Activated CD8-positive, alpha-beta memory T cell treated with anti-CD3 and anti-CD28 coated beads for 24 hours (primary cell): ENCODE measurements at places on chromosomes 12 and 14.

DNA sequence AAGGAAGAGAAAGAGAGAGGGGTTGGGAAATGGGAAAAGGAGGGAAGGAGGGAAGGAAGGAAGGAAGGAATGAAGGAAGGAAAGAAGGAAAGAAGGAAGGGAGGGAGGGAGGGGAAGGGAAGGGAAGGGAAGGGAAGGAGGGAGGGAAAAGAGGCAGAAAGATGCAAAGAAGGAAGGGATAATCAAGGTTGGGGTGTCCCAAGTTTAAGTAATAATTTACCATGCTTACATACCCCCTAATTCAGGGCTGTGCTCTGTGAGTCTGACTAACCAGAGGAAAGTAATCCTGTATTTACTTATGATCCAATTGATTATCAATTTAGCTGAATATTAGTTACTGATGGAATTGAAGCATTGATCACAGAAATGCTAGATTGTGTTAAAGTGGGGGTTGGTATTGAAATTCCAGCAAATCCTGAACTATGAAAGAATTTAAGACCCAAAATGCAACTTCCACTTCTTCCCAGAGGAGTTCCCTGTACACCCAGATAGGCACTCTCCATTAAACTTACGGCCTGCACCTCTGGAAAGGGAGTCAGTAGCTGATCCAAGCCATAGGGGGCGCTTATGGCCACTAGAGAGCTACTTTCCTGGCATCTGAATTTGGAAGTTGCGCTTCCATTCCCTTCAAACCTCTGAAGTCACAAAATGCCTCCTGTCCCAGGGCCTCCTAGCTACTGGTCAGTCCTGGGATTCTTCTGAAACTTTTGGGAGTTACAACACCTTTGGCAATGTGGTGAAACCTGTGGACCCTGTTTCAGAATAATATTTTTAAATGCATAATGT, 162.7 kb upstream of the PWP1 start:
- DNase-seq = peak; percentile 17

DNA sequence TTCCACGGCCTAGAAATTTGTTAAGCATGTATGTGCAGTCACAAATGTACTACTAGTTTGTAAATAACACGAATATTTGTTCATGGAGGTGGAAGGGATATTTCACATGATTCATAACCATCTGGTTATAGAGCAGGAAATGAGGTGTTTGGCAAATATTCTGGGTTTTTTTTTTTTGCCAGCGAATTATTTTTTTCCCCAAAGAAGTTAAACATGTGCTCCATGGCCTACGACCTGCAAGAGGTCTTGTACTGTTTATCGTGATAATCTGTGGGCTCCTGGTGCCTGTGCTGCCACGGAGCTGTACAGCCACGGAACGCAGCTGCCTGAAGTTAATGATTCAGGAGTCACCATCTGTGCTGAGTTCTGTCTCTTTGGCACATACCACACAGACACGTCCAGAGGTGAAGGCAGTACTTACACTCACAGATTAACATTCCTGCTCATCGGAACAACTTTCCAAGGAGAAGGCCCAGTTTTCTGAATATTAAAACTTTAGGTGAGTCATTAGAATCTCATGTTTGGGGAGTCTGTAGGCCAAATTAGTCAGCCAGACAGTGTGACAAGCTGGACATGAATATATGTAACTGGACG, 156.3 kb downstream of the TMX1 start:
- DNase-seq = no peak

GRCh38 chr12:49244176-49244575, 20.7 kb upstream of the TUBA1C start:
- no peak for DNase-seq

GRCh38 chr12:94244165-94245133, 96.1 kb downstream of the PLXNC1 start:
- peak; percentile 73 for DNase-seq

DNA sequence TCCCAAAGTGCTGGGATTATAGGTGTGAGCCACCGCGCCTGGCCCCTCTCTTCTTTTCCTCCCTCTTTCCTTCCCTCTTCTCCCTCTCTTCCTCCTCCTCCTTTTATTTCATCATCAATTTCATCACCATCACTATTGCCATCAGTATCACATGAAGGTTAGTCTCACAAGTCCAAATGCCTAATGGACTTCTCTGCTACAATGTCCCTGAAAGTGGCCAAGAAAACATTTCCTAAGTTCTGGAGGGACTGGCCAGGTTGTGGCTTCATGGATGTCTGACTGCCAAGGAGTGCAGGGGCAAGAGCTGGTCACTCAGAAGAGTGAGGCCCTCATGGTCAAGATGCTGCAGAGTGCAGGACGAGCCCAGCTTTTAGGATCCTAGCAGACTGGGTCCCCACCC, 97.6 kb downstream of the SYNE3 start:
- DNase-seq = no peak

DNA sequence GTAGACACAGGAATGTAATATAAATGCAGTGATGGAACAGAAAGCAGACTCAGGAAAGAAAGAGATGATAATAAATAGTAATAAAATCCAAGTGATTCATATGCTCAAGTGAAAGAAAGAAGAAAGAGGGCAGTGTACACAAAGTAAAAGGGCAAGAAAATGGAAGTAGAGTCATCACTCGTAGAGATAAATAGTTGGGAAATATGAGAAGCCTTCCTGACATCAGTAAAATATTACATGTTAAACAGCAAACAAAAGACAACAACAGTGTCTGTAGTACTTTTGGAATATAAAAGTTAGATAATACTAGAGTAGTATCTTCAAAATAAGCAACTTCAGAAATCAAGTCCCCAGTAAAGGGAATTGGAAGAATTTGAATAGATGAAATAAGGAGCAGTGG, 412.3 kb downstream of the RAD51B start:
- no peak for DNase-seq

DNA sequence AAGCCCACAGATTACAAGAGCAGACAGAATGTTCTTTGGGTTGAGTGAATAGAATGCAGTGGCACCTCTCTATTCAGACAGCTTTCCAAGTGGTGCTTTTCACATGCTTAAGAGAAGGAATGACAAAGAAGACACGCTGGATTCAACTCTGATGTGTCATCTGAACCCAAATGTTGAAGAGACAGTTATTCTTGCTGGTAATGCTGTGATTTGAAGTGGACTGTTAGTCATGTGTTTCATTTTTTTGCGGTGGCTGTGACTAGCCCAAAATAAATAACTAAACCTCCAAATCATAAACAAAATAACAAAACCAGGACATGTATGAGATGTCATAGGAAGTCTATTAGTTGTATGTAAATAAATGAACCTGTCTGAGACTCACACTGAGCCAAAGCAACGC, 391.8 kb upstream of the PRICKLE1 start:
- no peak for DNase-seq

DNA sequence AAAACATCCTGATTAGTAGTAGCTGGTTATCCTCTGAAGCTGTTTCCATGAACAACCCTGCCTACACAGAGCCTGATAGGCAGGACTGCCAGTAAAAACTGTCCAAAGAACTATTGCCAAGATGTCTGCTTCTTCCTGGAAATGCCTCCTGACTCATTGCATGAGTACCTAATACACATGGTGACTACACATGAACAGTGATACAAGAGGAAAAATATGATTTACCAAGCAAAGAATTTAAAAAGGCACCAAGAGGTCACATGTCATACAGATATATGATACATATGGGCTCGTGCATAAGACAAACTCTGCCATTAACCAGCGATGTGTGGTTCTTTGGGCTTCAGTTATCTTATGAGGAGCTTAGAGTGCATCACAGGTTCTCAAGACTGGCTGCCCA, 552.3 kb downstream of the SLC16A7 start:
- no peak for DNase-seq

- no peak for DNase-seq
These were observed 104.3 kb downstream of the DUSP6 start for GRCh38 chr12:89247967-89248366.

DNA sequence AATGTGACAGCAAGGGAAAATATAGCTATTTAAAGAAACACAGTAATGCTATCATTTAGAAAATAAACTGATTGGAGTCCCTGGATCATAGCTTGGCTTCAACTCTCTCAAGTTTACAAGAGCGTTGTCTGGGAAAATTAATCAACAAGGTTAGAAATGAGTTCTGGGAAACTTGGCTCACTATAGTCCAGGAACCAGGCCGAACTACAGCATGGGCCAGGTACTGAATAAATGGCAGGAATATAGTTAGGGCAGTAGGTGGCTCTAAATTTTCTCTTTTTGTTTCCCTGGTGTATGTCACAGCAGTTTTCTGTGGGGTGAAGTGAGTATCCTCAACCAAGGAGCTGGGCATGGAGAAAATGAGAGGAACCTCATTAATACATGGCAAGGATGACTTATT, 72.4 kb downstream of the PLBD1 start:
- no peak for DNase-seq

- DNase-seq = no peak
These were observed 39.0 kb upstream of the SFSWAP start for GRCh38 chr12:131671871-131672270.

- DNase-seq = no peak
These were observed 8.7 kb downstream of the DRAM1 start for GRCh38 chr12:101885912-101886561.

DNA sequence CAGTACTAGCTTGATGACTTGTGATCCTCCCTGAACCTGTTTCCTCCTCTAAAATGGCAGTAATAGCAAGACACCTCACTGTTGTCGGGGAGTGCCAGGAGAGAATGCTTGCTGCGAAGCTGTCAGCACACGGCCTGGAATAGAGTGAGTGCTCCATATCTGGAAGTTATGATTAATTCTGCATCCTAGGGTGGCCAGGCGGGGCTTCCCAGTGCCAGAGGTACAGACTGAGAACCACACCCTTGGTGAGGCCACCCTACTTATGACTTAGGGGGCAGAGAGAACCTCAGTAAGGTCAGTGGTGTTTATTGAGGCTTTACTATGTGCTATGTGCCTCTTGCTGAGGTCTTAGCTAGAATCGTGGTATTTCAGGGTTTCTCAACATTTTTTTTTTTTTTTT, 20.1 kb downstream of the MORN3 start:
- DNase-seq = no peak

DNA sequence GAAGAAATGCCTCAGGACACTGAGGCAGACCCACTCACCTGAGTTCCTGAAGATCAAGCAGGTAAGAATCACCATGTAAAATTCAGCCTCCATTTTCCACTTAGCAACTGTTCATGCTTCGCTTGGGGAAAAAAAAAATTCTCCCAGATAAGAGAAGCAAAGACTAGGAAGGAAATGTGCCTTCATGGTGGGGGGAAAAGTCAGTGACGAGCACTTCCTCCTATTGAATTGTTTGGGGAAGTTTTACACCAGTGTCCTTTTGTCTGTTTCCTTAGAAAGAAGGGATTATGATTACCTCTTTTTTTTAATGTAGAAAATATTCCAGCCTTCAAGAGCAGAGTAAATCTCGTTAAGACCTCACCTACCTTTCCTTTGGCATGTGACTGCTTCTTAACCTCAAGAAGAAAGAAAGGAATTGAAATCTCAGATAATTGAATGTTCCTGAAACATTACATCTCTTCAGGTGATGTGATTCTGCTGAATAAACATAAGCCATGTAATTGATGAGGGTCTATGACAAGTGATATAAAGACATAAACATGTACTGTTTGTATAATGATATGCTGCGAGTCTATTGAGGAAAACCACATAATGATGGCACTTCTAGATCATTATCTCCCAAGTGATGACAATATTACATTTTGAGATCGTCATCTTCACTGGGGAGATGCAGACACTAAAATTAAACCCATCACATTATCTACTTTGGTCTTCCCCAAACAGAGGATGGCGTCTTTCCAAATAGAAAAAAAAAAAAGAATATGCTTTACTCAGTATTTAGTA, at the start of gene PTPRB:
Gene PTPRB (minus strand): TSS at position 127 of the 783 bp plus-strand sequence. CDS start 34 bp downstream, at position 93.
- DNase-seq = no peak

- DNase-seq = no peak
These were observed 46.9 kb downstream of the ATXN7L3B start for GRCh38 chr12:74584483-74585062.

GRCh38 chr12:46267825-46268582, 839 bp downstream of the SLC38A1 start:
- DNase-seq = no peak

DNA sequence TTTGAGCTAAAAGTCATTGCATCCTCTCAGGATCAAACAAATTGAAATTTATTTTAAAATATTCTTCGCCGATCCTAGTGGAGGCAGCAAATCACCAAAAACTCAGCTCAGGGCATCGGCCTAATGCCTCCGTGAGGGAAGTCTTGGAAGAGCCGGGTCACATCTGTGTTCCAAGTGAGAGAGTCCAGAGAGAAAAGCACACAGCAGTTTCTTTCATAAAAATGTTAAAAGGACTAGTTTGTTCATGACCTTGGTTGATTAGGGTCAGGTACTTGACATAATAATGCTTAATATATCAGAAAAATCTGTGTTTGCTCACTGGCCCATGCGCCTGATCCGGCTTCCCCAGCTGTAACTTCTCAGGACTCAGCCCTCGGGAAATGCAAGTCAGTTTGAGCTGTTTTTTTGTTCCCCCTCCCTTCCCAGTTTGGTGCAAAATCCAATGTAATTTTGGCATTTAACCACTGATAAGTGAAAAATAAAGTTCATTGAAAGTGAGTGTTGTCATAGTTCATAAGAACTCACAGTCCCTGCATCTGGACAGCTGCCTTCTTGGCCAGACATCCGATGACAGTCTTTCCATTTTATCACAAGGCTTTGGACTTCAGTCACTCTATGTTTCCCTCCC, 161.7 kb downstream of the CAND1 start:
- DNase-seq = no peak

DNA sequence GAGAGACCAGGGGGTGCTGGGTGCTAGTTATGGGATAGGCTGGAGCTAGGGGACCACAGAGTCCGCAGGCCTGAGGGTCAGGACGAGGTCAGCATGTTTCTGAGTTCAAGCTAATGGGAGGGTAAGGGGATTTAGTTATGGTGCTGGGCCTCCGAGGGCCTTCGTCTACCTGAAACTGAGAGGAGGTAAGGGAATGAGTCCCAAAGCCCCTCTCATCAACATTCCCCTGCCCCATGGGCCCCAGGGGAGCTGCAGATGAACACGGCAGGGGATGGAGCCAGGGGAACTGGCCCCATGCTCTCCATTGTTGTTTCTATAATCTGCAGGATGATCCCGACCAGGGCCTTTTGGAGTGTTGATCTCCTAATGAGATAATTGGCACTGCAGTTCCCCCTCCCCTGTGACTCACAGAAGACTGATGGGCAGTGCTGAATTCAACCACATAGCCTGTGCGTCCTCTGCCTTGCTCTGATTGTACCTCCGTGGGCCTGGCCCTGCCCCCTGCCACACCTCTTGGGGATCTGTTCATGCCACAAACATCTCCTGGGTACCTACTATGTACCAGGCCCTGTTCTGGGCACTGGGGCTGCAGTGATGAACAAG, 21.4 kb downstream of the FAIM2 start:
- DNase-seq = no peak

DNA sequence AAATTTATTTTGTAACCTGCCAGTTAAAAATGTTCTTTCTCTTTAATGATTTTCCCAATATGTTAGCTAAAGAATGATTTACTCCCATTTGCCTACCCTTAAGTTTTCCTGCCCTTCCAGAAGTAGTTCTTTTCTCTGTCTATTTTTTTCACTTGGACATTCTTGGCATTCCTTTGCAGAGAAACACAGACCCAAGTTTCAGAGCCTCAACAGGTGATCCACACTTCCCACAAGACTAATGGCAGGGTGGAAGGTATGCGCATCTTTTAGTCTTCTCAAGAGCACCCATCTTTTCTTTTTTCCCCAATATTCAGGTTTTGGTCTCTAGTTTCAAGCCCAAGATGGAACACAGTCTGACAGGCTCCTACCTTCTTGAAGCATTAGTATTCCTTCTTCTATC, 420.7 kb downstream of the ADAMTS20 start:
- no peak for DNase-seq
